ENCODE measurements at places on chromosomes 12 and 14.

DNA sequence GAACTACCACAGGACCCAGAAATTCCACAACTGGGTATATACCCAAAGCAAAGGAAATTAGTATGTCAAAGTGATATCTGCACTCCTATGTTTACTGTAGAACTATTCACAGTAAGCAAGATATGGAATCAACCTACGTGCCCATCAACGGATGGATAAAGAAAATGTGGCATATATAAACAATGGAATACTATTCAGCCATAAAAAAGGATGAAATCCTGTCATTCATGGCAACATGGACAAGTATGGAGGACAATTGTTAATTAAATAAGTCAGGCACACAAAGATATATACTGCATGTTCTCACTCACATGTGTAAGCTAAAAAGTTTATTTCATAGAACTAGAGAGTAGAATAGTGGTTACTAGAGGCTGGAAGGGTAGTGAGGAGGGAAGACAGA is 97.0 kb downstream of the CEP83 start:
- H3K27ac ChIP-seq = no peak overlapping the region
- DNase-seq = no peak
- no peaks in the 10 kb centered on the region for H3K27me3 ChIP-seq
- H3K36me3 ChIP-seq = no peaks in the 10 kb centered on the region
- no peaks in the 10 kb centered on the region for H3K4me1 ChIP-seq

DNA sequence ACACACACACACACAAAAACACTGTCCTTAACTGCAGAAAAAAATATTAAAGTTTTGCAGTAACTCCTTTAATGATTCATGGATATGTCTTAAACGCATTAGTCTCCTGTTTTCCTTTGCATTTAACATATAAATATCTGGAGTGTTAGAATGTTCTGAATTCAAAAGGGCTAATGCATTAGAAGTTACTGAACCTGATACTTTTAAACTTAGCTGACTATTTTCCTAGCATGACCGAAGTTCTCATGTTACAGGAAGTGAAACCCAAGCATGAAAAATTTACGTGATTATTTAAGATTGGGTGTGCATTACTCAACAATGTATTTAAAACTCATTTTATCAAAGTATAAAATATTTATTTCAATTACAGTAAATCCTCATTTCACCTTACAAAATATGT is 791.2 kb downstream of the FLRT2 start:
- no peak overlapping the region for H3K27ac ChIP-seq
- no peaks in the 10 kb centered on the region for H3K27me3 ChIP-seq
- no peaks in the 10 kb centered on the region for H3K36me3 ChIP-seq
- no peak for DNase-seq

- no peak for DNase-seq
- H3K4me3 ChIP-seq = no peak overlapping the region
- H3K27me3 ChIP-seq = no peaks in the 10 kb centered on the region
- H3K36me3 ChIP-seq = no peaks in the 10 kb centered on the region
Observed at GRCh38 chr14:104494483-104494882, 85.1 kb upstream of the C14orf180 start.

DNA sequence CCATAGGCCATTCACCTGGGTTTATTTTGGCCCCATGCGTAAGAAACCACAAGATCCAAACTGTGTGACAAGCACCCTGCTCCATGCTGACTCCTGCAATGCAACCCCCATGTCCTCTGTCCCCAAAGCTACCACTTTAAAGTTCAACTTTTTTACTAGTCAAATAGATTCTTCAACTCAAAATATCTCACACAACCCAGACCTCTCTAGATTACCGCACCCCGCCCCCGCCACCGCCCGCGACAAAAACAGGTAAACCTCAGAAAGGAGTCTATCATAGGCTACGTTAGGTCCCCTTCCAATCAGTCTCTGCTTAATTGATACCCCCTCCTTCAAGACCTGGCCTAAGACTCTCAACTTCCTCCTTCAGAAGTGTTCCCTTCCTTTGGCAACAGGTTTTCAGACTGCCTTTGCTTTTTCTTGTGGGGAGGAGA is 2.2 kb downstream of the ZFP36L1 start:
- H3K27ac ChIP-seq = no peak overlapping the region
- peaks cover 6% of the 10 kb centered on the region for H3K4me1 ChIP-seq
- DNase-seq = no peak
- peaks cover 19% of the 10 kb centered on the region for H3K36me3 ChIP-seq

DNA sequence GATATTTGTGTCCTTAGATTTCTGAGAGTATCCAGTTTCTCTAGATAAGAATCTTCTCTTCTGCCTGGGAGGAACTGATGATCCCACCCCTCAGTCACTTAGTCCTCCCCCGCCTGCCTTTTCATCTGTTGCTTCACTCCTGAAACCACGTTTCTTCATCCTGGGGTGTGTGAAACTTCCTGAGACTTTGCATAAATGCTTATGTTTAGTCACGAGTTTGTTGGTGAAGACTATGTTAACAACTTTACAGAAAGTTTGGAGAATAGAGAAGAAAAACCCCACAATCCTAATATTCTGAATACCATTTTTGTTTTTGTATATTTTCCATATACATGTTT is 33.2 kb downstream of the MARK3 start:
- no peaks in the 10 kb centered on the region for H3K36me3 ChIP-seq
- no peaks in the 10 kb centered on the region for H3K4me1 ChIP-seq
- H3K27me3 ChIP-seq = no peaks in the 10 kb centered on the region
- no peak for DNase-seq
- H3K4me3 ChIP-seq = no peak overlapping the region

GRCh38 chr12:31715283-31715825 is 13.5 kb downstream of the AMN1 start:
- no peaks in the 10 kb centered on the region for H3K36me3 ChIP-seq
- H3K4me3 ChIP-seq = no peak overlapping the region
- no peaks in the 10 kb centered on the region for H3K27me3 ChIP-seq
- H3K4me1 ChIP-seq = peaks cover 3% of the 10 kb centered on the region

- H3K4me3 ChIP-seq = no peak overlapping the region
- H3K4me1 ChIP-seq = no peaks in the 10 kb centered on the region
- no peaks in the 10 kb centered on the region for H3K27me3 ChIP-seq
- H3K27ac ChIP-seq = no peak overlapping the region
Observed at GRCh38 chr14:68137704-68138619, 318.4 kb downstream of the RAD51B start.

DNA sequence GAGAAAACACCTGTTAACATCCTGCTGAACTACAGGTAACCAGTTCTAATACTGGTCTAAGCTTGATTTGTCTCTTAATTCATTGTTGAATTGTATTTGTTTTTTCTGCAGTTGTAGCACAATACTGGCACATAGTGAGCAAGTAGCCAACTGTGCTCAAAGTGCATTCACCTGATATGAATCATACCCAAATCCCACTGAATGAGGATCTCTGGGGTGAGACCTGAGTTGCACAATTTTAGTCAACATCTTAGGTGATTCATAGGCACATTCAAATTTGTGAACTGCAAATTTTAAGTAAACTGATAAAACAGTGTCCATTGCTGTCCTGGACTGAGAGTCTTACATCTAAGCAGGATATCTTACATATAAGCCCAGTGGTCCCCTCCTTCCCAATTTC is 12.8 kb downstream of the KCNC2 start:
- no peaks in the 10 kb centered on the region for H3K36me3 ChIP-seq
- H3K4me3 ChIP-seq = no peak overlapping the region
- DNase-seq = no peak
- no peaks in the 10 kb centered on the region for H3K27me3 ChIP-seq

DNA sequence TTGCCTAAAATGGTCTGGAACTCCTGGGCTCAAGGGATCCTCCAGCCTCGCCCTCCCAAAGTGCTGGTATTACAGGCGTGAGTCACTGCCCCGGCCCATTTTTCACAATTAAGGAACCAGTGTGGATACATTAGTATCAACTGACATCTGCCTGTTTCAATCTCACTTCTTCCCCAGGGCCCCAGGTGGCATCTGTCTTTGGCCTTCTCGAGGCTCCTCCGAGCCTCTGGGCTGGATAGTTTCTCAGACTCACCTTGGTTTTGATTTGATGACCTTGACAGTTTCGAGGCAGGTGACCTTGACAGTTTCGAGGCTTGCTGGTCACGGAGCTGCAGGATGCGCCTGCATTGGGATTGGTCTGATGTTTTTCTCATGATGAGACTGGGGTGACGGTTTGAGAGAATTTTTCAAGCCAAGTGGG is 41.0 kb upstream of the NCOR2 start:
- H3K4me3 ChIP-seq = no peak overlapping the region
- H3K4me1 ChIP-seq = peaks cover 3% of the 10 kb centered on the region
- DNase-seq = no peak
- H3K36me3 ChIP-seq = no peaks in the 10 kb centered on the region
- H3K27me3 ChIP-seq = no peaks in the 10 kb centered on the region

- H3K27ac ChIP-seq = no peak overlapping the region
- no peaks in the 10 kb centered on the region for H3K36me3 ChIP-seq
- no peak for DNase-seq
- H3K27me3 ChIP-seq = no peaks in the 10 kb centered on the region
- peaks cover 1% of the 10 kb centered on the region for H3K4me1 ChIP-seq
Observed at GRCh38 chr14:63761351-63762117, 33.7 kb upstream of the SGPP1 start.

GRCh38 chr14:104788873-104789663 is 6.5 kb downstream of the AKT1 start:
- no peaks in the 10 kb centered on the region for H3K27me3 ChIP-seq
- DNase-seq = no peak
- H3K4me3 ChIP-seq = no peak overlapping the region
- H3K27ac ChIP-seq = no peak overlapping the region

GRCh38 chr14:67580336-67581171 is 19.5 kb downstream of the PIGH start:
- peaks cover 16% of the 10 kb centered on the region for H3K36me3 ChIP-seq
- no peak overlapping the region for H3K27ac ChIP-seq
- H3K27me3 ChIP-seq = no peaks in the 10 kb centered on the region
- H3K4me3 ChIP-seq = no peak overlapping the region
- no peaks in the 10 kb centered on the region for H3K4me1 ChIP-seq

DNA sequence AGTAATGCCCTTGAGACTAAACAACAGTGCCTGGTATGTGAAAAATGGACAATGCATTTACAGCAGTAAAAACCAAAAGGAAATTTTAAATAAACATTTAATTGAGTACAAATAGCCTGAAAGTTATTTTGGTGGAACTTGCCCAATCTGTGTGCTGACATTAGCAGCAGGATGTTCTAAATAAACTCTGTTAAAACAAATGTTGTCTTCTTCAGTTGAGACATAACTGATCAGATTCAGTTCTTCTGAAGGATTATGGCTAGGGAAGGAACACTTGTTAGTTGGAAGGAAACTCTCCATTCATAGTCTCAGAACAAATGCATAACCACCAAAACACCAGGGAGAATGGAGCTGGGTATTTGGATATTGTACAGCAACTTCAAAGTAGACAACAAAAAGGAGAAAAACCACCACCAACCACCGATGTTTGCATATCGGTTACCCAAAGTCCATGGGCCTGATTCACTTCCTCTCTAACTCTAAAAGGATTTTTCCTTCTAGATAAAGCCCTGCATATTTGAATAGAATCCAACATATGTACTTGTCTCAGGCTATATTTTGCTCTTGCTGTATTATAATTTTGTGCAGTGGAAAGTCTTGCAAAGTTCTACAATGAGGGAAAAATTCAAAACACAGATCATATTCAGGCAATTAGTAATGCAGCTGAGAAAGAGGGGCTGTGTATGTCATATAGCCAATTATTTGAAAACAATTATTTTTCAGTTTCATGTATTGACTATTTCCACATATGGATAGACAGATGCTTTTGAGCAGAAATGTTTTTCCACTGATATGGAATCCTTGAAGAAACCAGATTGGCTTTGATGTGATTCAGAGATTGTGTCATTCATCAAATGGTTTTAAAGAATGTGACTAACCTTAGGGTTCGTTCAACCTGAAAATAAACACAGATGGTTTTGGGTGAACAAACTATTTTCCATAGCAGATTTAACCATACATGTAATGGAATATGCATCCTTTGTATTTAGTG is 152.2 kb upstream of the BMP4 start:
- no peak overlapping the region for H3K27ac ChIP-seq
- no peaks in the 10 kb centered on the region for H3K27me3 ChIP-seq
- no peaks in the 10 kb centered on the region for H3K36me3 ChIP-seq
- no peak for DNase-seq

Data from iPS DF 6.9 (cell line).